ENCODE measurements at places on chromosomes 13 and 19. TPM values are rescaled to one million over a fixed set of nuclear protein-coding genes. Genes with fewer than 3 reads are reported as not detected.

IGFL2 gene
- total RNA-seq = 0.05 TPM

ZNF536 gene
- not detected for total RNA-seq

ZNF490 gene
- total RNA-seq = 11.6 TPM

ATP12A gene
- not detected for total RNA-seq

HCST gene
- 1.2 TPM for total RNA-seq

ATXN8OS gene
- not detected for total RNA-seq

ZNF614 gene
- 11.5 TPM for total RNA-seq

CYSLTR2 gene
- total RNA-seq = 0.30 TPM

FGF21 gene
- not detected for total RNA-seq
